ENCODE measurements at places on chromosomes 13 and 19.

DNA sequence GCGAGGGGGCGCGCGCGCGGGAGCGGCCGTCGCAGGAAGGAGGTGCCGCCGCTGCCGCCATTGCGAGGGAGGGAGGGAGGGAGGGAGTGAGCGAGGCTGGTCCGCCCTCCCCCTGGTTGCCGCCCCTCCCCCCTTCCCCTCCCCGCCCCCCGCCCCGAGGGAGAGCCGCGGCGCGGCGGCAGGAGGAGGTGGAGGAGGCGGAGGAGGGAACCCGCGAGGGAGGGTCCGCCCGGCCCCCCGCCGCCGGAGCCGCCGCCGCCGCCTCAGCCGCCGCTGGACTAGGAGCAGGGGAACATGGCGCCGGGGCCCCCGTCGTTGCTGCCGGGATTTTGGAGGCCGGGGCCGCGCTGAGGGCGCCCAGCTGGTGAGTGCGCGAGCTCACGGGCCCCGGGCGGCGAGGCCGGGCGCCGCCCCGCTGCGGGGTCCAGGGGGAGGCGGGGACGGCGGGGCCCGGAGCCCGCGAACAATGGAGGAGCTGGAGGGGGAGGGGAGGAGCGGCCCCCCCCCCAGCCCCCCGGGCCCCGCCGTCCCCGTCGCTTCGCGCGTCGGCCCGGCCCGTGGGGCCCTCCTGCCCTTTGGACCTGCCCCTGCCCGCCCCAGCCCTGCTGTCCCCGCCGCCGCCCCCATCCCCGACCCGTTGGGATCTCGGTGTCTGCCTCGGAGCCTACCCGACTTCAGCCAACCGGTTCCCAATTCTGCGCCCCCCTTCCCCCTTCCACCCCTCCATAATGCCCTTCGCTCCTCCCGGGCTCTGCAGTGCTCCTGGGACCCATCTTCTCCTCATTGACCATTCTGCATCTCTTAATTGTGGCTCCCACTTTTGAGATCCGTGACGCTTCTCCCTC is at the start of gene ARHGAP35:
ARHGAP35 (plus strand) TSS at position 152 of the 845 bp plus-strand sequence. CDS start 57,679 bp downstream, outside the sequence.
- DNase-seq: peak; percentile 84

- no peak for DNase-seq
Observed at GRCh38 chr13:34003656-34004055, 185.7 kb downstream of the RFC3 start.

- no peak for DNase-seq
Observed at GRCh38 chr19:38211151-38211591, 12.9 kb downstream of the DPF1 start.

GRCh38 chr13:67538906-67539305 is 308.8 kb upstream of the PCDH9 start:
- no peak for DNase-seq

DNA sequence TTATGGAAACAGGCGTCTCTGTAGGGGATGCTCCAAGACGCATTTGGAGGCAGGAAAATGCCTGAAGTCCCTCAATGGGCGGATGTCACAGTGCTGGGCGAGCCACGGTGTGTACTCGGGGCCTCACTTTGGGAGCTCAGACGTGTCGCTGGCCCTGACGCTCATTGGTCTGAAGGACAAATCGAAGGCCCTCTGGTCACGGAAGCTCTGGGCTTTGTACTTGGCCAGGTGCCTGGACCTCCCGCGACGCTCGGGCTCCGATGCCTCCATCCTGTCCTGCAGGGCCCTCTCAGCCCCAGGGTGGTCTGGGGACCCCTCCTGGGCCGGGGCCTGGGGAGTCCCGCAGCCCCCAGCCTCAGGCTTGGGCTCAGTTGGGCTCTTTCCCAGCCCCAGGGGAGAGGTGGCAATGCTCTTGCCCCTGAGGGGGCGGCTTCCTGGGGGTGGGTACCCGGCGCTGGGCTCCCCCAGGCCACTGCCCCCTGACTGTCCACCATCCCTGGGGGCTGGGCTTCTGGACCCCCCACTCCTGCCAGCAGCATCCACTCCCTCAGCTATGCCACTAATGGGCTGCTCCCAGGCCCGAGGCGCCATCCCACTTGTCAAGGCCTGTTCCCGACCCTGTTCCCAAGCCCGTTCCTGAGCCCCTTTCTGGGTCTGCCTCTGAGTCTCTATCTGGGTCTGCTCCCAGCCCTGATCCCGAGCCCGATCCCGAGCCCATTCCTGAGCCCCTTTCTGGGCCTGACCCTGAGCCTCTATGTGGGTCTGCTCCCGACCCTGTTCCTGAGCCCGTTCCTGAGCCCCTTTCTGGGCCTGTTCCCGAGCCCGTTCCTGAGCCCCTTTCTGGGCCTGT is 39.5 kb upstream of the GRTP1 start:
- no peak for DNase-seq

- DNase-seq: peak; percentile 50
Observed at GRCh38 chr19:38736413-38737280, 7.6 kb downstream of the CAPN12 start.

GRCh38 chr19:58305932-58306323 is 751 bp downstream of the ERVK3-1 start:
- DNase-seq: no peak

GRCh38 chr13:48901781-48902180 is 73.9 kb upstream of the FNDC3A start:
- no peak for DNase-seq

GRCh38 chr19:48340995-48341394 is 15.6 kb downstream of the EMP3 start:
- no peak for DNase-seq

GRCh38 chr19:13095393-13095784 is 7.3 kb downstream of the LYL1 start:
- DNase-seq: no peak

DNA sequence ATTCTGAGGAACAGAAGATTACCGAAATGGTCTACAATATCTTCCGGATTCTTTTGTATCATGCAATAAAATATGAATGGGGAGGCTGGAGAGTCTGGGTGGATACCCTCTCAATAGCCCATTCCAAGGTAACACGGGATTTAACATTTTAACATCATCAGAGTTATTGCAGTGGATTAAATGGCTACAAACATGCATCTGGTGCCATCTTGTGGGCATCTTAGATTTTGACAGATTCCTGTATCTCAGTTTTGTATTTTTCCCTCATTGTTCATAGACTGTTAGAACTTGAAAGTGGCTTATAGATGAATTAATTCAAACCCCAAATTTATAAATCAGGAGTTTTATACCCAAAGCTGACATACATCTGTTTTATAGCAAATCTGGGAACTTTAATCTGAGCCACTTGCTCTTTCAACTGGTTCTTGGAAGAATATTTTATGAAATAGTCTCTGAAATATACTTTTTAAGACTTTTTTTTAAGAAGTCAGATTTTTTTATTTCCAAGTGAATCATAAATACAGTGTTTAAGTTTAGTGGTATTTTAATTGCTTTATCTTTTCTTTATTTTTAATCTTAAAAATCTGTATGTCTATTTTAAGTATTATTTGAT is 215.2 kb downstream of the NBEA start:
- DNase-seq: peak; percentile 43

DNA sequence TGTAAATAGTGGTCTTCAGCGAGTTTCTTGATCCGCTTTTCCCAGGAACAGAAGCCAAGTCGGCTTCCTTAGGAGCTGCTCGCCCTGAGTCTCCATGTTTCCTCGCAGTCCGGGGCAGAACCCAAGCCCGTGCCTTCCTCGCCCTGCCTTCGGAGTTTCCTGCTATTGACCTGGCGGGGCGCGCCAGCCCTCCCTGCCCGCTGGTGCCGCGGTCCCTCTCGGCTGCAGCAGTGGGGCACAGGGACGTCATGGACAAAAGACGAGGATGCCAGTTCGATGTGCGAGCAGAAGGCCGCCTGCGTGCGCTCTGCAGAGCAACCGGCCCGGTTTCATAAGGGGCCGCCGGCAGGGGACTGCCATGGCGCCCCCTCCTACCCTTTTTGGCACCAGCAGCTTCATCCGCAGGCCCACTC is 156.6 kb downstream of the TM9SF2 start:
- no peak for DNase-seq

DNA sequence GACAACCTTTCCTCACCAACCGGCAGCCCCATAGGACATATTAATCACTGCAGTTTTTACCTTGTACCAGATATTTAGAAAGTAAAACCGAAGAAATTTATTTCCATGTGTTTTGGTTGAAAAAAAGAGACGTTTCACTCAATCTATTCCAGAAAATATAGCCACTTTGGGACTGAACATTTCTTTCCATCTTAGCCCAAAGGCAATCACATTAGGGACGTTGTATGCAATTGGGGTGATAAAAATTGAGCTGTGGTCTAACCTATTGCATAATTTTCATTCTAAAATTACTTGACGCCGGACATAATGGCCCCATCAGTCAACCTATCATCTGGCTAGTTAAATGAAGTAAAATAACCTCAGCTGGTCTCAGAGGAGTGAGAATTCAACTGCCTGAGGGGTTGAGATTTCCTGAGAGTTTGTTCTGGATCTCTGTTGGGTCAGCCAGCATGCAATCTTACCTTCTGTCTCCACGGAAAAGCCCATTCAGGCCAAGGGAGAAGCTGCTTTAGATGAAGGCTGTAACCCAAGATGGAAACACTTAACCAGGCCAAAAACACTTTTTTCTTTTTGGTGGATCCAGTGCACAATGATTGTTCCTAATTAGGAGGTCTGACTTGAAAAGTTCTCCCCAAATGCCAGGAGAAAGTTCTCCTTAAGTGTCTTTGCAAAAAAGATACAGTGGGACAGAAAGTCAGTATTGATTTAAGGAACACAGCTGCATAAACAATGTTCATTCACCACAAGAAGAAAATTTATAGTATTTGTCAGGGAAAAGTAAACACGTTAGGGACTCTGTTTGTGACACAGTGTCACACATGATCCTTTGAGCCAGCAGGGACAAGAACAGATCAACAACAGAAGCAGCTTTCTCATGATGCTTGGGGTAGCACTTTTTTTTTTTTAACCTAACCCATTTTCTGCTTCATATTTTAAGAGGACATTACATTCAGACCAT is 34.1 kb downstream of the DLEU7 start:
- DNase-seq: no peak

- no peak for DNase-seq
Observed at GRCh38 chr13:91896547-91896946, 498.1 kb downstream of the GPC5 start.

DNA sequence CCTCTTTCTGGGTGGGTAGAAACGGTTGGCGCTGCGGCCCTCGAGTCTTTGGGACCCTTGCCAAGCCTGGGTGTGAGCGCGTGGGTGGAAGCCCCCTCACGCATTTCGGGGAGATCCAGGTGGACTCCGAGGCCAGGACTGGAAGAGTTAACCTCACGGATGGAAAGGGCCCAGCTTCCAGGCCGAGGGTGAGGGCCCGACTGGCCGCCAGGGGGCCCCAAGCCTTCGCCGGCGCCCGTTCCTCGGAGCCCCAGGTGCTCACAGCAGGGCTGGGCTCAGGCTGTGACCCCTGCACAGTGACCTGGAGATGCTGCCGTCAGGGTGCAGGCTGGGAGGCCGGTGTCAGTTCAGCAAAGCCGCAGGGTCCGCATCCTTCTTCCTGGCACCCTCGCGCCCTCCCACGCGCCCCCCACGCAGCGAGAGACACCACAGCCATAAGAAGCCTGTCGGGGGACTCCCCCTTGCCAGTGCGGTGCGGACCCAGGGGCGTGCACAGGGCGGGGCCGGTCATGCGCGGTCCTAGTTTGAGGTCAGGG is 34.2 kb upstream of the TMEM255B start:
- peak; percentile 95 for DNase-seq

GRCh38 chr19:17629760-17630159 is 58.4 kb downstream of the UNC13A start:
- DNase-seq: no peak

DNA sequence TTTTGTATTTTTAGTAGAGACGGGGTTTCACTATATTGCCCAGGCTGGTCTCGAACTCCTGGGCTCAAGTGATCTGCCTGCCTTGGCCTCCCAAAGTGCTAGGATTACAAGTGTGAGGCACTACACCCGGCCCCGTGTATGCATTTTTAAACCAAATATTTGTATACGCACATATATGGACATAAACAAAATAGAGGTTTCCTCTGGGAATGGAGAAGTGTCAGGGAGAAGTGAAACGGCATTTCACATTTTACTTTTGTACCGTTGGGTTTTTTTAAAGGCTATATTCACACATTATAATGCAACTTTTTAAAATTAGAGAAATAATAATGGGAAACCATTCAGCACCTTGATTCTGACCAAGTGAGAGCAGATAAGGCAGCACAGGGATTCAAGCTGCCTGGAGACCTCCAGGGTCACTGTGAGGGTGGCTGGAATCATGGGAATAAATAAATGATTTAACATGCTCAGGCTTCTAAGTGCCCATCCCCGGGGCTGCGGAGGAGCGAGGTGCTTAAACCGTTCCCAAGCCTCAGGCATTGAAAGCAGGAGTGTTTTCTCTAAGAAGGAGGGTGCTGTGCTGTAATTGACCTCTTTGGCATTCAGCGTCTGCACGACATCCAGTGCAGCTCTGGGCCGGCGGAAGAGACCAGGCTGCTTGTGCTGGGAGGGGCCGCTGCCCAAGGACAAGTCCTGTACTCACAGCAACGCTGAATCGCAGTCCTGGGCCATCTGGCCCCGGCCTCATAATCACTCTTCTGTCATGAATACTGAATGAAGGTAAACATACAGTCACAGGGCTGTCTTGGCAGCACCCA is 24.7 kb downstream of the GPR42 start:
- no peak for DNase-seq

DNA sequence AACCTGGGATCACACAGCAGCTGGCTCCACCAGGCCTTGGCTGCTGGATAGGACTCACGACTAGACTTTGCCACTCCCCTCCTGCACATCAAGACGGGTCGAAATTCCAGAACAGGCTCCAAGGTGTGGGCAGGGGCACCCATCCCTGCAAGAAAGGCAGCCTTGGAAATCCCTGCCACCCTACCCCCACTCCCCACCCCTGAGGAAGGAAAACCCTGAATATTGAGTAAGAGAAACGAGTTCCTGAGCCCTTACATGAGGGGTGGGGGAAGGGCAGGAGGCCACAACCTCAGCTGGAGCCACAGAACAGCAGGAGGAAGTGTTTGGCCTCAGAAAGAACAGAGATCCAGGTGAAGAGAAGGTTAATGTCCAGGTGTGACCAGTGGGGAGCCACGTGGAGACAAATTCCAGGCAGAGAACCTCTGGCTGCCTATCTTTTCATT is 20.1 kb downstream of the DEDD2 start:
- no peak for DNase-seq

DNA sequence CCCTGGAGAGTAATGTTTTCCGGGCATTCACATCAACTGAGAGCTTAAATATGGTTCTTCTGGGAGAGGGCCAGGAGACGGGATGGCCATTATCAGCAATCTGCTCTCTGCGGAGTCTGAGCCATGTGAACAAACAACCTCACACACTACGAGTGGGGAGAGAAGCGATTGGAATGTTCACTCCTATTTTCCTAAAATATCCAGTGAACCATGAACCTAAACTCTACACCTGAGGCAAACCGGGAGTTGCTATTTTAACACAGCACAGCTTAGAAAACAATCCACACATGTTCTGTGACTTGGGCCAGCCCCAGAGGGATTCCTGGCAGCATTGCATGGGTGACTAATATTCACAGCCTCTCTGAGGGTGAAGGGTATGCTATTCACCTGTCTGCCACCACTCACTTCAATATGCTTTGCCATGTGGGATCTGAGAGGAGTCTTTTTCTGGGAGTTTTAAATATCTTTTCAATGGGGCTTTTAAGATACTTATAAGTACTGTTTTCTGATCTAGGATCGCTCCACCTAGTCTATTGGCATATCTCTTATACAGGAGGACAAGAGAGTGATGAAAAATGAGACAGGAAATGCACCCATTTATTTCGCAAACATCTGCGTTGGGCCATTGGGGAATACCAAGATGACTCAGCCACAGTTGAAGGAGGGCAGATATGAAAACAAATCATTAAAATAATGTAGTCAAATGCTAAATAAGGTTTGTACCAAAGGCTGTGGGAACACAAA is 72.6 kb upstream of the SERP2 start:
- DNase-seq: no peak

GRCh38 chr13:32264407-32264806 is 50.8 kb downstream of the ZAR1L start:
- DNase-seq: no peak

GRCh38 chr13:102597029-102597961 is 509 bp downstream of the TPP2 start:
- DNase-seq: peak; percentile 39
